ENCODE measurements at places on chromosomes 5 and 9.

DNA sequence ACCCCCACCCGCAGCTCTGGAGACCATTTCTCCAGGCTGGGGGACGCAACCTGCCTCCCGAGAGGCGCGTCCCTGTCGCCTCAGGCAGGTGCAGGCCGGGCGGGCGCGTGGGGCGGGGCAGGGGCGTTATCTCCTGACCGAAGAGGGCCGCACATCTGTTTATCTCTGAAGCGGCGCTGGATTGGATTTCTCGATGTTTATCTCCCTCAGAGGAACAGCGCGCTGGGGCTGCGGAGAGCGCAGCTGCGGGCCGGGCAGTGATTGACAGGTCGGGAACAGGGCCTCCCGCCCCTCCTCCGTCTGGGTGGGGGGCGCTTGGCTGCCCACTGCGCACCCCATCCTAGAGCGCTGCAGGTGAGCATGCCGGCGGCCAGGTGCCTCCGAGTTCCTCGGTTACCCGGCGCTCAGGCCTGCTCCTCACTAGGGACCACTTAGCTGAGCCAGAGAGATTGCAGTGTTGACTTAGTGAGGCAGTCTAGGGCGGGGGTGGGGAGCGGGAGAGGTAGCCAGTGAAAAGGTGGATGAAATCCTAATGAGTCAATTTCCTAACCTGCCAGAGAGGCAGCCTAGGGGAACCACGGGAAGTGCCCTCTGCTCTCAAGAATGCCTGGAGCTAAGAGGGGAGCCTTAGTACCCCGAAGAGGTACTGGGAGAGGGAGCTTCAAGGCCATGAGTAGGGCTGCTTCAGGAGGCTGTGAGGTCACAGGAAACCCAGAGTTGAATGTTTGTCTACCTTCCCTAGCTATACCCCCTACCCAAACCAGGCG, 39.6 kb upstream of the TIFAB start:
- no peak for DNase-seq

GRCh38 chr5:11692636-11693035, 211.6 kb downstream of the CTNND2 start:
- DNase-seq, result no peak

DNA sequence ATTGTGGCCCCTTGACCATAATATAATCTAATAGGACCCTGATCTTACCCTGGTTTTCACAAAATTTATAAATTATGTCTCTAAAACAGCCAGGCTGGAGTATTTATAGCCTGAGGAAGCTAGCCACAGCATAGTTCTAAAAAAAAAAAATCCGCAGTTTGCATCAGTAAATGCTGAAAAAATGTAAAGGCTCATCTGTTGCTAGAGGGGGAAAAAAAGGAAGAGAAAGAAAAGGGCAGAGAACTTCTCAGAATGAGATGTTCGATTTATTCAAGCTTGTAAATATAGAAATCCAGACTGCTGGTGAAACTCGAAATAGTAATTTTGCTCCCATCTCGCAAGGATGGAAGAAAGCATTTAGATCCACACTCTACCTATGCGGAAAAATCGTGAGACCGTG, 467.5 kb downstream of the NTRK2 start:
- no peak for DNase-seq

GRCh38 chr5:1763548-1763911, 36.1 kb downstream of the MRPL36 start:
- no peak for DNase-seq

DNA sequence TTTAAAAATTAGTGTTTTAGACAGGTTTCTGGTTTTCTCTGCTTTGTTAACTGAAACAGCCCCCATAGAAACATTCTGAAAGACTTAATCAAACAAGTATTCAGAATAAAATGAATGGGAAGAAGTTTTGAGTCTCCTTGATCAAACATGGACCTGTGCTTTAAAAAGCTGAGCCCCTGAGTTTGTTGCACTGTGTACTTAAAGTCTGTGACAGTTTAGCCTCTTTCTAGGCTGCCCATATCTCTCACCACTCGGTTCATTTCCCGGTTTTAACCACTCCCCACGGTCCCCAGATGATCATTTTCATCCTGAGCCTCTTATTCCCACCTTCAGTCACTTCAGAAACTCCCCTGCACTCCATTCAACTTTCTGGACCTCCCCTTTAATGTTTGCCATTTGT, 215.9 kb upstream of the DMRT1 start:
- no peak for DNase-seq

DNA sequence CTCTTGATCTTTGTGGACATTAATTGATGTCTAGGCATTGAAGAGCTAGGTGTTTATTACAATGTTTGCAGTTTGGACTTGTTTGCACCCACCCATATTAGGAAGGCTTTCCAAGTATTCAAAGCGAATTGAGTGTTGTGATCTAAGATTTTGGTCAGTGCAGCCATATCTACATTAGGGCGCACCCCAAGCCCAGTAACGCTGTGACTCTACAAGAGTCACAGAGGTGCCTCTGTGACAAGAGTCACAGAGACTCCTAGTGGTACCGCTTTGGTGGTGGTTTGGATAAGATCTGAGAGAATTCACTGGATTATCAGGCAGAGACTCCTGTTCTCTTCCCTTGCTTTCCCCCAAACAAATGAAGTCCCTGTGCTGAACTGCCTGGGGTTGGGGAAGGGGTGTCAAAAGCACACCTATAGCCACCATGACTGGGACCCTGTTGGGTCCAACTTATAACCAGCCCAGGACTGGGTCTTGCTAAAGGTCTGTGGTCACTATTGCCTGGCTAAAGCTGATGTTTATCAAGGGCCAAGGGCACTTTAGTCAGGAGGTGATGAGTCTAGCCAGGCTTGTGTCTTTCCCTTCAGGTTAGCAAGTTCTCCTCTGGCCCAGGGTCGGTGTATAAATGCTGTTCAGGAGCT, 114.1 kb upstream of the RIOK2 start:
- no peak for DNase-seq

DNA sequence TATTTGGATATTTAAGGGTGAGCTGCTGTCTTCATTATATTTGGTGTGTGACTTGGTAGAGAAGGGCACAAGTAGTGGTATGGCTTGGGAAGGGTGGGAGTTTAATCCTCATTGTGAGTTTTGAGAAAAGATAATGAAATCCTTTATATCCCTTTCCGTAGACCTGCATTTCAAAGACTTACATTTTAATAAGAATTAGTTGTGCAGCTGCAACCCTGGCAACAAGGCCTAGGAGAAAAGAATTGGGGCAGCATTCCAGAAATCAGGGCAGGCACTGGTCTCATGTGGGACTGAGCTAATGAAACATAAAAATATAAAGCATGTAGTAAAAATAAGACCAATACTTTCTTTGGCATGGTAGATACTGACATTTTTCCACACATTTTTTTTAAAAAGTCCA, 60.5 kb downstream of the CDC42SE2 start:
- DNase-seq, result no peak

- DNase-seq, result no peak
These were observed 624.1 kb downstream of the NR2F1-AS1 start for GRCh38 chr5:92956886-92957285.

GRCh38 chr5:168120401-168121137, 170.9 kb upstream of the WWC1 start:
- DNase-seq, result no peak

GRCh38 chr9:19102631-19103345, at the start of gene HAUS6:
TSS of gene HAUS6 (minus strand) at chr9:19102904. CDS start at chr9:19102651, 253 bp downstream.
- DNase-seq, result peak; percentile 35

DNA sequence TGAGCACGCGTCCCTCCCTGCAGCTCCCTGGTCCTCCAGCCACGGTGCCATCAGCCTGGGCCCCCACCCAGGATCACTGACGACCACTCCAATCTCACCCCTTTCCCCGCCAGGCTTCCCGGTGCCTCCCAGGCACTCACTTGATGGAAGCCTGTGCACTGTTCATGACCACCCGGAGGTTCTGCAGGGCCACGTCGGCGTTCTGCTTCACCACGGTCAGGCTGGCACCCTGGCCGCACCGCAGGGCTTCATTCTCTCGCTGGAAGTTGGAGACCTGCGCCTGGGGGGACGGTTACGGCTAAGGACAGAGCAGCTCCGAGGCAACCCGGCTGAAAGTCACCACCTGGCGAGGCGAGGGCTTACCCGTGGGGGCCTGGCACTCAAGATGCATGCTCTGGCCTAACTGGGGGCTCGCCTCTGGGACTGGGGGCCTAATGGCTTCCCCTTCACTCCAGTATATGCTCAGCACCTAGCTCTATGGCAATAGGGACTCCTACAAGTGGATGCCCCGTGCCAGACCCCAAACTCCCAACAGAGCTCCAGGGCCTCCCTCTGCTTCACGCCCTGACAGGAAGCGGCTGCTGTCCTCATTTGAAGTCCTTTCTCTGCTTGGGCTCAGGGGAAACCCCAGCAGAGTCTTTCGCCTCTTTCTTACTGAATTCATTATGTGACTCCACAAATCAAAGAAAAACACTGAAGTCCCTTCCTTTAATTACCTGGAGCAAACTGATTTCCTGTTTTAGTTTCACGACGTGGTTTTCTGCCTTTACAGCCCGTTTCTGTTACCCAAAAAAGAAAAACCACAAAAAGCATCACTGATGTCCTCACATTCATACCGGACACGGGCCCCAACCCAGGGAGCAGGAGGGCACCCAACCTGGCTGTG, 4.2 kb upstream of the SNAPC4 start:
- DNase-seq, result no peak

DNA sequence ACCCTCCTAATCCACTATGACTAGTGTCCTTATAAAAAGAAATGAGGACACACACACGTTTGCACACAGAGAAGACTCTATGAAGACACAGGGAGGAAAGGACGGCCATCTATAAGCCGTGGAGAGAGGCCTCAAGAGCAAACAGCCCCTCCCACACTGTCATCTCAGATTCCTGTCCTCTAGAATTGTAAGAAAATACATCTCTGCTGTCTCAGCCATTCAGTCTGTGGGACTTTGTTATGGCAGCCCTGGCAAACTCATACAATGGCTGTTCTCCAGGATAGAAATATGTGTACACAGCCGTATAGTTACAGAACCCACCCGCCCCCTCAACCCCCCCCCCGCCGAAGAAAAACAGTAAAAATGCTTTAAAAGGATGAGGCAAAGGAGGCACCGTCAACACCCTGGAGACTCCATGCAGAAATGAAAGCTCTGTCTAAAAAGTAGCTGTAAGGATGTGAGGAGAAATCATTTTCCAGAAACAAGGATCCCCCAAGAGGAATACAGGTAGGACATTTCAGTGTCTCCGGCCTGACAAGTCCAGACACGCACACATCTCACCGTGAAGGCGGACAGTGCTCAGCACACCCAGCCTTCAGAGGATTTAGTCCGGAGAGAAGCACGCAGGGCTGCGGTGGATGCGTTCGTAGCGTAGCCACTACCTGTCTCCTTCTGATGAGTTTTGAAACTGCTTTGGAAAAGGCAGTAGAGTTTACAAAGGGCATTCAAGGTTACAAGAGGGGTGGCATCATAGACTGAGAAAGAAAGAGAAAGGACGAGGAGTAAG, 110.8 kb upstream of the ERCC6L2 start:
- no peak for DNase-seq

DNA sequence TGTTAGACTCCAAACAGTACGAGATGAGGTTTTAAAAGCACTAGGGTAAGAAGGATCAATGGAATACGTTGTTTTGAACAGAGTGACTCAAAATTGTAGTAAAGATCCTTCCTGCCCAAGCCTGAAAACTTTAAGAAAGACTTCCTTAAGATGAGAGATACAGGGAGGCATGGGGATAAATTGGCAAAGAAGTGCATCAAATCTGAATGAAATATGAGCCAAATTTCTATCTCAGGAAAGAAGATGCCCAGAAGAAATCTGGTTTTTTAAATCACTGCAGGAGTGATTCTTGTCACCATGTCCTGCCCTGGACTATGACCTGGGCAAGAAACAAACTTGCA, 14.9 kb downstream of the FCN2 start:
- no peak for DNase-seq

- no peak for DNase-seq
These were observed 22.2 kb downstream of the GPX3 start for GRCh38 chr5:151042453-151043093.

- DNase-seq, result no peak
These were observed 30.2 kb upstream of the PTGER4 start for GRCh38 chr5:40649463-40650030.

GRCh38 chr9:16627967-16628366, 242.5 kb downstream of the BNC2 start:
- no peak for DNase-seq

GRCh38 chr5:173232499-173233346, 2.3 kb downstream of the NKX2-5 start:
- no peak for DNase-seq

DNA sequence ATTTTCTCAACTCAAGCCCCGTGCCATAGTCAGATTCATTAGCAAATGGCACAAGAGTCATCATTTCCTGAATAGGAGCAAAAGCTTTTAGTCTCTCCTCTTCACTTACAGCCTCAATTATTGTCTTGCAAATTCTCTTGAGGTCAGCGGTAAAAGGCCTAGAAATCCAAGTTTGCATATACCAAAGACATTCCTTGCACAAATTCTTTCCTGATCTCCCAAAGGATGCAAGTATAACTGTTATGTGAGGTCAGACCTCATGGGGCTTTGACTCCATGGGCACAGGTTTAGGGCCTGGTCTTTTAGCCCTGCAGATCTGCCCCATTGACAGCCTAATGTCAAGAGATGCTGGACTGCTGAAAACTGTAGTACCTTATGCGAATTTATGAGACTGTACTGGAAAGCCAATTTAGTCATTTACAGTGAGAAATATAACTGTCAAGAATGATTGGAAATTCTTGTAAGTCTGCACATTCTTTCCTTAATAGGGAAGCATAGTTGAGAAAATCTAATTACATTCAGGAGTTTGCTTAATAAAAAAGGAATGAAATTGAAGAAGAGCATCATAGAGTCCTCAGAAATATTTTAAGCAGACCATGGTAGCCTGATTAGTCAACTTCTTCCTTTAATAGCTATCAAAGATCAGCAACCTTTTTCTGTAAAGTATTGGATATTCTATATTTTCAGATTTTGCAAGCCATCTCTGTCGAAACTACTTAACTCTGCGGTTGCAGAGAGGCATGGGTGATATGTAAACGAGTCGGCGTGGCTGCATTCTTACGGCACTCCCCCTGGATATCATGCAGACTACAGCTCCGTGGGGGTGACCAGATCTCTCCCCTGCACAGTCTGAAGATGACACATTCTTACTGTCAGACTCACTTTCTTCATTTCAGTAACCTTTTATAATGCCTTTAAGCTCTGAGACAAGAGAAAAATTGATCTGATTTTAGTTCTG, 45.2 kb downstream of the GCNT4 start:
- DNase-seq, result no peak

DNA sequence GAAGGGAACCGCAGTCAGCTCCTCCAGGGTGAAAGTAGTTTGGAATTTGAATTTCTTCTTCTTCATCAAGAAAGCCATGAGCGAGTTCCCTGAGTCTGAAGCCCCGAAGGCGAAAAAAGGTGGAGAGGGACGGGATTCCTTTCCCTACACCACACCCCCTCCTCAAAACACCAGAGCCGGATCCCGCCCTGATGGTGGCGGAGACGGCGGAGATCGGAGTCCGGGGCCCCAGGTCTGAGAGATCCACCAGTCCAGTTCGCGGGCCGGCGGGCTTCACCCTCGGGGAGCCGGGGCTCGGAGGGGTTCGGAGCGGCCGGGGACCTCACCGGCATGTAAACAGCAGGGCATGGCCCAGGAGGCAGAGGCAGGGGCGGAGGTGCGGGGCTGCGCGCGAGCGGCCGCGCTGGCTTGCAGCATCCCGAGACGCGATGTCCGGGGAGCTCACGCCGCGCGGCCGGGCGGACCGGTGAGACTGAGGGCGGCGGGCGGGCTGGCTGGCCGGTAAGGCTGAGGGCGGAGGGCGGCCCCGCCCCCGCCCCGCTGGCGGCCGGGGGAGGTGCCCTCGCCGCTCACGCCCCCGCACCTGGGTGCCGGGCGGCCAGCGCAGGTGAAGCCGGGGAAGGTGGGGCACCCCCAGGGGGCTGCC, 606 bp downstream of the EEIG1 start:
- no peak for DNase-seq

GRCh38 chr9:91760906-91761305, 189.1 kb downstream of the ROR2 start:
- no peak for DNase-seq

GRCh38 chr9:29319736-29320513, 1746.6 kb upstream of the C9orf72 start:
- no peak for DNase-seq

Data from cerebellar nuclear complex (tissue), 1 donor.